Dorsolateral prefrontal cortex (tissue), 122 donors: ENCODE measurements at places on chromosomes 1 and 21. TPM values are rescaled to one million over a fixed set of nuclear protein-coding genes. Genes with fewer than 3 reads are reported as not detected.

DNA sequence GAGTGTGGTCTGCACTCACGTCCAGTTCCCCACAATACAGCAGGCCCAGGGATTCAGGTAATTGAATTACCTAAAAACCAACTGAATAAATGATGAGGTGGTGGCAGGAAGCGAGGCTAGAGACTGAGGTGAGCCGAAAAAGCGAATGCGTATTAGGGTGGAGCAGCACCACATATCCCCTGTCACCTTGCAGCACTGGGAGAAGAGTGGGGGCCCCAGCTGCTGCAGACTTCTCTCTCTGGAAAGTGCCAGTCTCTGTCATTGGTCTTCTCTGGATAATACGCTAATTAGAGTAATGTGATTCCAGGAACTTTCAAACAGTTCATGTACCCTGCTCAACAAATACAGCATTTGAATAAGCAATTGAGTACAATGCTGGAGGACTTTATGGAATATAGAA lies 199.0 kb downstream of the RPS6KC1 start:
- DNase-seq: no peak

DNA sequence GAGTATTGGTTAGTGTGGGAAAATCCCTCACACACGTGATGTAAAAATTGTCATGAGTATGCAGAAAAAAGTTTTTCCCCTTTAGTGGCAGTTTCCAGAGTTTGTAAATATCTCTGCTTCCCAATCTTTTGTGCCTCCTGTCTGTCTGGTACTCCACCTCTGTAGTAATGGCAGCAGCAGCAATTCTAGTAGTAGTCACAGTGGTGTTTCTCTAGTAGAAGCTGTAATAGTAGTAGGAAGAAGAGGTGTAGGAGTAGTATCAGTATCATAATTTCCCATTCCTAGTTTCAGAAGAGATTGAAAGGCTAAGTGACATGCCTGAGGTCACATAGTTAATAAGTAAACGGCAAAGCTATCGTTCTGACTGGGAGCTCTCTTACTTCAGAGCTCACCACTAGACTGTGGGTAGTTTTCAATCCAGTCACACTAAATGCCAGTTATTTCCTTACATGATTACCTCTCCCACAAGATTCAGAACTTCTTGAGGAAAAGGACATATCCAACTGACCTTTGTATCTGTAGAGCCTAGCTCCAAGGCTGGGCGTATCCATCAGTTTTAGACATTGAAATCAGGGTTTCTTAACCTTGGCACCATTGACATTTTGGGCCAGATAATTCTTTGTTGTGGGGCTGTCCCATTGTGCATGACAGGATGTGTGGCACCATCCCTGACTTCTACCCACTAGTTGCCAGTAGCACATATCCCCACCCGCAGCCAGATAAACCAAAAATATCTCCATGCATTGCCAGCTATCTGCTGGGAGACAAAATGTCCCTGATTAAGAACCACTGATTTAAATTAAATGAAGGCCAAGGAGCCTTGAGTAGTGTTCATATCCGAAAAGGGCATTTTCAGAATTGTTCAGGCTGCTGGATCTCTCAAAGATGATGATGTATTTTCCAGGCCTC lies 135.9 kb downstream of the FGGY start:
- DNase-seq: no peak

- DNase-seq: no peak
These were observed 8.6 kb upstream of the TFF1 start for GRCh38 chr21:42374864-42375499.

- no peak for DNase-seq
These were observed 229.7 kb upstream of the IRF2BP2 start for GRCh38 chr1:234839663-234840062.

GRCh38 chr1:207644166-207644851 lies 624 bp upstream of the CR1L start:
- no peak for DNase-seq

DNA sequence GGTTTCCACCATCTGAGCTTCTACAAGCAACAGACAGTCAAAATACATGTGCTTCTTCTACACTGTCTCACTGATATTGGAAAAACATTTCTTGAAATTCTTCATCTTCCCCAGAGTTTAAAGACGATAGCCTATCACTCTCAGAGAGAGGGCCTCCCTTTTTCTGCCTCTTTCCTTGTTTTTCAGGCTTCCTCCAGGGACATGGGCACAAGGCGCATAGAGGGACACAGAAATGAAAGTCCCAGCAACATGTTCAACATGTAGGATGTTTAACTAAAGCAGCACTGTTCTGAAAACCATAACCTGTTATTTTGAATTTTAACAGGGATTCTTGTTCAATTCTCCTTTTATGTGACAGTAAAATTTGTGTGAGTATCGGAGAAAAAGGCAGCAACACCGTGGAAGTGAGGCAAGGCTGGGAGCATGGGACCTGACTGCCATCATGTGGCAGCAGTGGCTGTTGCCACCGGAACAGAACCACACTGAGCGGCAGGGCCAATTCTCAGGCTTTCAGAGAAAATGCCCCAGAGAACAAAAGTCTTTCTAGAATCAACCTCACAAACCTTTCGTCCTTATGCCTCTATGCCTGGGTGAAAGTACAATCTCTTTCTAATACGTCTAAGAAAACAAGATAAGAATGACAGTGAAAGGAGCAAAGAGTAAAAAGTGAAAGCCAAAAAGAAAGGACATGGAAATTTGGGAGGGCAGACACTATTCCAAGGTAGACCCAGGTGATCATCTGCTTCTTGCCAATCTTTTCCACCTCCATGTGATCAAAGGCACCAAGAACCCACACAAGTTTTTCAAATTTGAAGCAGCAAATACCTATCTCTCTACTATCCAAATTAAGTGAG lies 54.5 kb downstream of the PCNX2 start:
- DNase-seq: peak; percentile 52

The NGF gene
- 1.2 TPM for total RNA-seq

The ESRRG gene
- total RNA-seq: 15.9 TPM
